ENCODE measurements at places on chromosomes 5 and 9.

- DNase-seq: no peak
Measured at GRCh38 chr5:159094745-159095144, 5.0 kb downstream of the EBF1 start.

- no peak for DNase-seq
Measured at GRCh38 chr5:89407054-89407453, 524.1 kb upstream of the MEF2C start.

DNA sequence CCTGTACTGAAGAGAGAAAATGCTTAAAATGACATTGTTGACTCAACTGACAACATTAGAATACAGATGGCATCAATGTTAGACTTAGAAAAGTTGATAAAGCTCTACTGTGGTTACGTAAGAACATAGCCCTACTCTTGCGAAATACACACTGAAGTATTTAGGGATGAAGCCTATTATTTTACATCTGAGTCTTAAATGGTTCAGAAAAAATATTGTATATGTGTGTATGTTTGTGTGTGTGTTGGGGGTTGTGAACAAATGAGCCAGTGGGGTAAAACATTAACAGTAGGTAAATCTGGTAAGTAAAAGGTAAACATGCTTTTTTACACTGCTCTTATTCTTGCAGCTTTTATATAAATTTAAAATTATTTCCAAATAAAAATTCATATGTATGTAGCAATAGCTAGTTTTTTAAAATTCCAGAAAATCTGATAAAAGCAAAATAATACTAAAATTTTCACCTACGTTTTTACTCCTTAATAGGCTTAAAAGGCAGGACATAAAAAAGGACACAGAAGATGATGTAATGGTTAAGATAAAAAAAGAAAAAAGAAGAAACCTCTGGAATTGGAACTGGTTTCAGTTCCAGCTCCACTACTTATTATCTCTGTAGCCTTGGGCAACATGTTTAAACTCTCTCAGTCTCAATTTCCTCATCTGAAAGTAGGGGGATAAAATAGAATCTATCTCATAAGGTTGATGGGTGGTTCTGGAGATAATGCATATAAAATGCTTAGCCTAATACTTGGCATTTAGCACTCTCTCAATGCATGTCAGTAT, 44.3 kb downstream of the GARNL3 start:
- no peak for DNase-seq

- DNase-seq: no peak
Measured at GRCh38 chr5:4837489-4838058, 302.6 kb upstream of the ADAMTS16 start.

DNA sequence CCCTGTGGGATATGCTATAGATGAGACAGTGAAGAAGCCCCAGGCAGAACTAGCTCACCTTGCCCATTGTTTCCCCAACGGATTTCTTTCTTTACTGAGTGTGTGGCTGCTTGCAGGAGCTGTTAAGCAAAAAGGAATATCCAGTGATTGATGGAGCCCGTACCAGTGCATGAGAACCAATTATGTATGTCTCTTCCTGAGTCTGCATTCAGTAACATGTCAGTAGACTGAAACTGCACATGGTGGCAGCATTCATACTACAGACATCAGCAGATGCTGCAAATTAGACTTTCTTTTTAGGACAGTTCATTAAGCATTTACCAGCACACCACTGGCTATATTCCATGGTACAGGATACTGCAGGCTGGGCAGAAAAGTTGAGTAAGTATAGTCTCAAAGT, 90.3 kb upstream of the PLCXD3 start:
- no peak for DNase-seq

DNA sequence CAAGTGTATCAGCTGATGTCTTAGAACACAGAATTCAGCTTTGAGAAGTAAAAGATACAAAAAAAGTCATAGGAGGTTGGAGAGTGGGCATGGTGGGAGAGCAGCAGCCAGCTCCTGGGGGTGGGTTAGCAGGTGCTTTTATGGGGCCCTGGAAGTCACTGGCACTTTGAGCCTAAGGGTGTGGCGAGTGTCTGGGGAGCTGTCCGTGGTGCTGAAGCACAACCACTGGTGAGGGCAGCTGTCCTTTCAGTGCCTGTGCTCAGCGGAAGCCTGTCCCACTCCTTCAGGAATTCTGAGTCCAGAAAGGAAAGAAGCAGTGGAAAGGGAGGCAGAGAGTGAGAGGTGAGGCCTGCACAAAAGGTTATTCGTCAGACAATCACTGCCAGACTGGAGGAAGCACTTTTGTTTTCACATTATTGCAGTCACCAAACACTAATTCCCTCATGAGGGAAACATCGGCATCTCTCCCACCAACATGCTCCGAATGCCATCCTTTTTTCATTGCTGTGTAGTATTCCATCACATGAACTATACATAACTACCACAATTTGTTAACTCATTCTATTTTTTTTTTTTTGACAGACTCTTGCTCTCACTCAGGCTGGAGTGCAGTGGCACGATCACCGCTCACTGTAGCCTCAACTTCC, 59.4 kb upstream of the RAPGEF1 start:
- no peak for DNase-seq

DNA sequence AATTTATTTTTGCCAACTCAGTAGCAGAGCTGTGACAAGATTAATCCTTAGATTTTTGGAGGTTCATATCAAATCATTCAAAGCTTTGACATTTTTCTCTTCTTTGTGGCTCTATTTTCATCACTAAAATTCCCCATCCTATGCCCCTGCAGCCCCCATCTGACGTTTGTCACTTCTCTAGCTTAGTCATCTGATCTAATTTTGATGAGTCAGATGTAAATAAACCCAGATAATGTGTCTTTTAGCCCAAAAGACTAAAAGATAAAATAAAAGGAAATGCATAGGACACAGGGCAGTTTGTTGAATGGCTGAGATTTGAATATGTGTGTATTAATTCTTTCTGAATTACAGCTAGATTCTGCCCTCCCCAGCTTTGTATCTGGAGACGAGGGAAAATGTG, 897 bp upstream of the HSPB3 start:
- DNase-seq: no peak

DNA sequence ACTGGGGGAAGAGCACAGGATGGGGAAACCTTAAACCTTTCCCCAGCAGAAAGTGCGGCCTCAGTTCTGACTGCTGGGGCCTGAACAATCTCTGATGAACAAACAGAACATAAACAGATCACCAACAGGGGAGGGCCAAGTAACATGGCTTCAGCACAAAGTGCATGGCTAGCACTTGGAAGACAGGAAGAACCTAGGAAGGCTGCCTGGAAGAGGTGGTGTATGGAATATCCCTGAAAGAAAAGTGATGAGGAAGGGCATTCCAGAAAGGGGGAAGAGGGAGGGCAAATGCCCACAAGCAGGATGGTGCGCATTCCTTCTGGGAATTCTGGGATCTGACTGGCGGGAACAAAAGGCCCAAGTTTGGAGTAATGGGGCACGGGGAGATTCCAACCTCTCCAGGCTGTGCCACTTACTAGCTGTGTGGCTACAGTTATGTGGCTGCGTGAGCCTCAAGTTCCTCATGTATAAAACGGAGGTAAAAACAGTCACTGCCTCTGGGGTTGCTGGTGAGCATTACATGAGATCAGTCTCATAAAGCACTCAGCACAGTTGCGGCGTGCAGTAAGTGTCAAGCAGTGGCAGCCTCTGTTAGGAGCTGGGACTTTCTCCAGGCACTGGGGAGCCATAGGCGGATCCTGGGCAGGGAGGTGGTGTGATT, 1.6 kb downstream of the PDGFRB start:
- no peak for DNase-seq

GRCh38 chr5:122291000-122291901, 20.8 kb upstream of the SNCAIP start:
- no peak for DNase-seq

- no peak for DNase-seq
Measured at GRCh38 chr9:37030611-37030939, 3.5 kb downstream of the PAX5 start.

DNA sequence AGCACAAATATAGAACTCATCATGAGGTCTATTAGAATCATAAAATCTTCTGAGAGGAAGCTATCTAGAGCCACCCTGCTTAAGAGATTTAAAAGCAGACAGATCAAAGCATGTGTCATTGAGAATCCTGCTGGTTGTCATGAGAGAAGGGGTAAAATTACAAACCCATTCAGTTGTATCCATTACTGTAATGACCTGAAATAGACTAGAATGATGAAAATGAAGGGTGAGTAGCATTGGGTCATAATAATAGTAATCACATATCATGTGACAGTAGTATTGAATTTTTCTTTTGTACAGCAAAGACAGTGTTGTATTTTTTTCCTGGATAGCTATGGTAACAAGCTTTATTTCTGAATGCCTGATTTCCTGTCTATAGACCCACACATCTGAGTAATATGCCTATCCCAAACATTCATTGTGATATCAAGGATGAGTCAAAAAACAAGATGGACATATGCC, 149.0 kb downstream of the PDE4D start:
- DNase-seq: no peak

GRCh38 chr5:132947671-132948070, 15.8 kb downstream of the AFF4 start:
- DNase-seq: no peak

DNA sequence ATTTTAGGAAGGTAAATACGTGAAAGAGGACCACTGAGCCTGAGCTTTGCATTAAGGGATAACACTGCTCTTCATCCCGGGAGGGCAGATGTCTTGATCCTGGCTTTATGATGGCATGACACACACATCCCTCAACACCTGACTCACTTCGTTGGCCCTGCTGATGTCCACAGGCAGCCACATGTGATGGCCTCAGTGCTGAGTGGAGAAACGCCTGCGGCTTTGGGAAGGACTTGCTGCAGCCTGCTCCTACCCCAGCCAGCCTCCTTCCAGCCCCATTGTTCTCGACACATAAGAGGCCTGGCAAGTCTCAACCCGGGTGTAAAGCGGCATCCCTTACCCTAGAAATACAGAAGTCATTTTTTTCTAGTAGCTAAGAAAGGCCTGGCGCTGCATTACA, 169.0 kb downstream of the SYK start:
- DNase-seq: no peak

GRCh38 chr9:32906213-32906612, 95.2 kb downstream of the APTX start:
- DNase-seq: no peak

GRCh38 chr9:129109952-129110739, 447 bp downstream of the CRAT start:
- no peak for DNase-seq

DNA sequence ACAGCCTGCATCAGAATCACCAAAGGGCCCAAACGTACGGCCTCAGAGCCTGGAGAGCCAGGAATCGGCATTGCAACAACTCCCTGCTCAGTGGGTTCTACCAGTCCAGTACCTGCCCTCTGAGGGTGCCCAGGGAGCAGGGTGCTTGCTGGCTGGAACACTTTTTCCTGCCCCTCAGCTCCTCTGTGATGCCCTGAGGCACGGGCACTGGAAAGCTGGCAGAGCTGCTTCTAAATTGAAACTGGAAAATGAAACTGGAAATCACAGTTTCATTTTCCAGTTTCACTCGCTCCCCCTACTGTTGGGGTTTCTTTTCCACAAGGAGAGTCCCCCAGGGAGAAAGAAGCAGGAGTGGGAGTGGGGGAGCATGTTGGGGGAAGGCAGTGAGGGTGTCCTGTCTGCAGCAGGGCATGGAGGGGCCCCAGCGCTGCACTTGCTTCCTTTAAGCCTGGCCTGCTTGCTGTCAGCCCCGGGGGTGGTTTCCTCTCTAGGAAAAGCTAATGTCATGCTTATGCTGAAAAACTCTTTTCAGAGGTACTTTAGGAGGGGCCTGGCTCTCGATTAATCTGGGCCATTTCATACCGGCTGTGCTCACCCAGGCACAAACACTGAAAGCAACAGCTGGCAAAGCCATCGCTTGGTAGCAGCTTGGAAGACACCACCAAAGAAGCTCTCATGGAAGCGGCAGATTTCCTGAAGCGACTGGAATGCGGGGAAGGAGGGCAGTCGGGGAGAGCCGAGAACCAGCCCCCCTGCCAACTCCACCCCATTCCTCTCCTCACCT, 26.2 kb downstream of the IRF1 start:
- DNase-seq: no peak

- DNase-seq: no peak
Measured at GRCh38 chr9:83182071-83182470, 119.1 kb upstream of the RASEF start.

DNA sequence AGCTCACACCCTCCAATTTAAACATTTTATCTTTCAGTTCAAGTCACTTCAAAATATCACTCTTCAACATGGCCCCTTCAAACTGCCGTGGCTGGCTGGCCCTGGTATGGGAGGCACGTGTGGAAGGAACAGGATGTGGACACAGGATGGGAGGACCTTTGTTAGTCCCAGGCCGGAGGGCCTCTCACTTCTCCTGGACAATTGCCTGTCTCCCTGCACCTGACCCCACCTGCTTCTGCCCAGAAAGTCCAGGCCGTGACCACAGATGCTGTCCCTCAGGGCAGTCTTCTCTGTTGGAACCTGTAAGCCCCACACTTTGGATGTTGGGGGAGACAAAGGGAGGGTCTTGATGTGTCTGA, 19.4 kb downstream of the AMBP start:
- DNase-seq: no peak

Measured in cortex of kidney (tissue), 1 donor.